HT1080 (cell line): ENCODE measurements at places on chromosomes 6 and 20.

DNA sequence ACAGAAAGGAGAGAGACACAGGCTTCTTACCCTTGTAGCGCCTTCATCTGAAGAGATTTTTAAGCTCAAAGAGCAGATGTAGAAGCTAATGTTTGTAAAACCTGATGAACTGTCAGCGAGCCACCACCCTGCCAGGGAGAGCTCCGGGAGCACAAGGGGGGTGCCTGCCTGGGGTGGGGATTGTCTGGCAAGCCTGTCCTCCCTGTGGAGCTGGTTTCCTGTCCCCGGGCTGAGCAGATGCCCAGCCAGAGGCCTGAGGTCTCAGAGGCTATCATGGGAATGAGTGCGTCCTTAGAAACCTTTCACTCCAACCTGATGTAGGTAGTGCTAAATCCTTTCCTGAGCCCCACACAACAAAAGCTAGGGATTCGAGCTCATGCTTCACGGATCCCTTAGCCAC lies 41.9 kb upstream of the NR2E1 start:
- no peak for DNase-seq

GRCh38 chr6:35488517-35488862 lies 8.4 kb downstream of the TEAD3 start:
- DNase-seq: no peak

DNA sequence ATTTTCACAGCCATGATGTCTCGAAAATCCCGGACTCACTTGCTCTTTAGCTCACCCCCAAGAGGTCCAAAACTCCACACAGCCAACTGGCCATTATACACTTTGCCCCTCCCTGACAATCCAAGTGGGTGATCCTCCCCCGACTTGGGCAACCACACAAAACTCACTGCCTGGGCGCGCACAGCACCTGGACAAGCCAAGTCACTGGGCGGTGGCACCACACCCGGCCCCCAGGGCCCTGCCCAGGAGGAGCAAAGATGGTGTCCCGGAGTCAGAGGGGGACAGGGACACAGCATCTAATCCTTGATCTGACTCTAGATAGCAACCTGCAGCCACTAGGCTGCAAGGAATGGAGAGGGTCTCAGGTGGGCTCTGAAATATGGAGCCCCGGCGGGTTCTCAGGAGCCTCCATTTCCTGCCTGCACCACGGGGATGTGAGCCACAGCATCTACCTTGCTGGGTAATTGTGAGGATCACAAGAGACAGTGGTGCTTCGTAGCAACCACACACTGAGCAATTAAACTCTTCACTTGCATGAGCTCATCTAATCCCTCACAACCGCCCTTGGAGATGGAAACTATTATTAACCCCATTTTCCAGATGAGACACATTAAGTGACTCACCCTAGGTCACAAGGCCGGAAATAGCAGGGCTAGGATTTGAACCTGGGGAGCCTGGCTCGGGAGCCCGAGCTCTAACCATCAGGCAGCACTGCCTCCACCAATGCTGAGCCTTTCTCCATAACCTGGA lies 66.6 kb downstream of the BMP7 start:
- peak; percentile 24 for DNase-seq

DNA sequence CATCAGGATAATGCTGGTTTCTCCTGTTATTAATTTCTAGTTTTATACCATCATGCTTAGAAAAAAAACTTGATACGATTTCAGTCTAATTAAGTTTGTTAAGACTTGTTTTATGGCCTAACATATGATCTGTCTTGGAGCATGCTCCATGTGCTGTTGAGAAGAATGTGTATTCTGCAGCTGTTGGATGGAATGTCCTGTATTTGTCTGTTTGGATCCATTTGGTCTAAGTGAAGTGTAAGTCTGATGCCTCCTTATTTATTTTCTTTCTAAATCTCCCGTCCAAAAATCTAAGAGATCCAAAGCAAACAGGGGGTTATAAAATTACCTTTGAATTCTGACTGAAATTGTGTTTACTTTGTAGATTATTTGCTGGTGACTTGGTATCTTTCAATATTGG lies 30.0 kb upstream of the PRND start:
- DNase-seq: no peak

DNA sequence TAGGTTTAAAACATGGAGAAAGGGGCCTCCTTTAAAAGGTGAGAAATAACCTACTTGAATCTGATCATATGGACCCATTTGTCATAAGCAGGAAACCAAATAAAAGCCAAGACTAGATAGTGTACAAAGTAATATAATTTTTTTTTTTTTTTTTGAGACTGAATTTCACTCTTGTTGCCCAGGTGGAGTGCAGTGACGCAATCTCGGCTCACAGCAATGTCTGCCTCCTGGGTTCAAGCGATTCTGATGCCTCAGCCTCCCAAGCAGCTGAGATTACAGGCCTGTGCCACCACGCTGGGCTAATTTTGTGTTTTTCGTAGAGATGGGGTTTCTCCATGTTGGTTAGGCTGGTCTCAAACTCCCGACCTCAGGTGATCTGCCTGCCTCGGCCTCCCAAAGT lies 89.2 kb downstream of the SASH1 start:
- DNase-seq: no peak

GRCh38 chr6:44625996-44626395 lies 238.5 kb downstream of the CDC5L start:
- no peak for DNase-seq

GRCh38 chr20:11080781-11081377 lies 407.1 kb upstream of the JAG1 start:
- no peak for DNase-seq

DNA sequence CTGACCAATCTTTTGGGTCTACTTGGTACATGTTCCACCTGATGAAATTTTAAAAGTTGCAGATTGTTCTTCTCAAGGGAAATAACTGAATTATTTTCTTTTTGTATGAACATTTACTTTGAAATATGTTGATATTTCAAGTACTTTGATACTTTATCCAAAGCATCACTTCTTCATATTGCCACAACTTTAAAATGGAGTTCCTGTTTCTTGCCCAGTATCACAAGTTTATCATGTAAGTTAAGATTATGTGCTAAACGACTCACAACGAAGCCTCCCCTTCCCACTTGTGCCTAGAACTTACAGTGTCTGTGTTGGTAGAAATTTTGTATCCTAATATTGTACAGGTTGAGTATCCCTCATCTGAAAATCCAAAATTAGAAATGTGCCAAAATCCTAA lies 108.4 kb downstream of the ARID1B start:
- DNase-seq: no peak

DNA sequence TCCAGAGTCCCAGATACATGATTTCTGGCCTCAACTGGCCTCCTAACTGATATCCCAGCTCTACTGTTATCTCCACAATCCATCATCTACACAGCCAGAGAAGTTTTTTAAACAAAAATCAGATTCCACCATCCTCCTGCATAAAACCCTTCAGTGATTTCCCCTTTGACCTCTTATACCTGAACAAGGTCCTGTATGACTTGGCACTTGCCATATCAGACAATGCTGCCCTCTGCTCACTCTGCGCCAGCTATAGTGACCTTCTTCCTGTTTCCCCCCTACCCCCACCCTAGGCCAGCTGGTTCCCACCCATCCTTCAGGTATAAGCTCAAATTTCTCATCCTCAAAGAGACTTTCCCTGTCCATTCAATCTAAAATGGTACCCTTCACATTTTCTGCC lies 322.2 kb downstream of the PKHD1 start:
- DNase-seq: no peak

GRCh38 chr6:69887714-69888345 lies 21.5 kb downstream of the COL19A1 start:
- no peak for DNase-seq

- peak; percentile 87 for DNase-seq
Measured at GRCh38 chr6:56708810-56709597, 66.3 kb upstream of the DST start.

- DNase-seq: peak; percentile 93
Measured at GRCh38 chr6:17714879-17715851, 8.4 kb upstream of the NUP153 start.

GRCh38 chr20:13397300-13397724 lies 176.2 kb downstream of the ISM1 start:
- DNase-seq: no peak

GRCh38 chr6:89050697-89051096 lies 29.9 kb upstream of the PNRC1 start:
- no peak for DNase-seq

GRCh38 chr6:160178271-160178670 lies 56.7 kb downstream of the SLC22A1 start:
- no peak for DNase-seq

DNA sequence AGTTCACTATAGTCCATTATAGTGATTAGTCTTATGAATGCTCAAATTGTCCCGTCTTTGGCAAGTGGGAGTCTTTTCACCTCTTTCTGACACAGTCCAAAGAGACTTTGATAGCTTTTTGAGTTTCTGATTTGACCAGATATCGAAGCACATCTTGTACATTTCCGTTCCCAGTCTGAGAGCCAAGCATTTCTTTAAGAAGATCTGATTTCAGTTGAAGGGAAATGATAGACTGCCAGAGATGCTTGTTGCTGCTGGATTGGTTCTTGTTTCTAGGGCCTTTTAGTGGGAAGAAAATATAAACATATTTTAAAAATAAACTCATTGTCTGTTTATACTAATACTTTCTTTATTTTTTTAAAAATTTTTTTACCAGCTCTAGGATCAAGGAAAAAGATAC lies 54.1 kb upstream of the IER3 start:
- DNase-seq: no peak

- no peak for DNase-seq
Measured at GRCh38 chr20:48070991-48071652, 285.8 kb upstream of the SULF2 start.

DNA sequence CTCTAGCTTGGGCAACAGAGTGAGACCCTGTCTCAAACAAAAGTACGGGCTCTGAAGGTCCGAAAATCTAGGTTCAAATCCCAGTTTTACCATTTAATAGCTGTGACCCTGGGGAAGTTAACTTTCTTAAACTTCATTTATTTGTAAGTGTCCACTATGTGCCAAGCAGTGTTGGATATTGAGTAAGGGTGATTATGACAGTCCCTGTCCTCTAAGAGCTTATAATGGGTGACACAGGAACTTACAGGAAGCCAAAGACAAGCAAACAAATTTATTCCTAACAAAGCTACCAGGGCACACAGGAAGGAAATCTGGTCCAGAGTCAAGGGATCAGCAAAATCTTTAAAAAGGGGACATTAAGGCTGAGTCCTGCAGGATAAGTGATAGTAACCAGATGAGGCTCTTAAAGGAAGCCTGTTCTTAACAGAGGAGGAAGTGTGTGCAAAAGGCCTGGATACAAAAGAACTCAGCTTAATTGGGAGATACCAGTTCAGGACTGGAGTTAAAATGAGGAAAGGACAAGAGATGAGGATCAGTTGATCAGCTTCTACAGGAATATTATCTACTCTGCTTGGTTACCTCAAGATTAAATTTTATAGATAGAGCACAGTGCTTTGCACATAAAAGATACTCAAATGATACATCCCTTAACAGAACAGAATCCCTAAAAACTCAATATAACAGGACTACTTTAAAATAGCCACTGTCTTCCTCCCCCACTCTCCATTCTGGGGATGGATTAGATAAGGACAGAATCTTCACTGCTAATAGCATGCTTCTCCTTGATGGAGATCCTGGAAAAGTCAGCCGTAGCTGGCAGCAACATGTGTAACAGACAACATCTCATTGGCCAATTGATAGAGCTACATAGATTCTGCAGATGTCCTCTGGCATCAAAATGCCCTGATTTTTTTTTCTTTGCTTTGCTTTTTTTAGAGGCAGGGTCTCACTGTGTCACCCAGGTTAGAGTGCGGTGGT lies 6.1 kb downstream of the SNX3 start:
- DNase-seq: no peak

DNA sequence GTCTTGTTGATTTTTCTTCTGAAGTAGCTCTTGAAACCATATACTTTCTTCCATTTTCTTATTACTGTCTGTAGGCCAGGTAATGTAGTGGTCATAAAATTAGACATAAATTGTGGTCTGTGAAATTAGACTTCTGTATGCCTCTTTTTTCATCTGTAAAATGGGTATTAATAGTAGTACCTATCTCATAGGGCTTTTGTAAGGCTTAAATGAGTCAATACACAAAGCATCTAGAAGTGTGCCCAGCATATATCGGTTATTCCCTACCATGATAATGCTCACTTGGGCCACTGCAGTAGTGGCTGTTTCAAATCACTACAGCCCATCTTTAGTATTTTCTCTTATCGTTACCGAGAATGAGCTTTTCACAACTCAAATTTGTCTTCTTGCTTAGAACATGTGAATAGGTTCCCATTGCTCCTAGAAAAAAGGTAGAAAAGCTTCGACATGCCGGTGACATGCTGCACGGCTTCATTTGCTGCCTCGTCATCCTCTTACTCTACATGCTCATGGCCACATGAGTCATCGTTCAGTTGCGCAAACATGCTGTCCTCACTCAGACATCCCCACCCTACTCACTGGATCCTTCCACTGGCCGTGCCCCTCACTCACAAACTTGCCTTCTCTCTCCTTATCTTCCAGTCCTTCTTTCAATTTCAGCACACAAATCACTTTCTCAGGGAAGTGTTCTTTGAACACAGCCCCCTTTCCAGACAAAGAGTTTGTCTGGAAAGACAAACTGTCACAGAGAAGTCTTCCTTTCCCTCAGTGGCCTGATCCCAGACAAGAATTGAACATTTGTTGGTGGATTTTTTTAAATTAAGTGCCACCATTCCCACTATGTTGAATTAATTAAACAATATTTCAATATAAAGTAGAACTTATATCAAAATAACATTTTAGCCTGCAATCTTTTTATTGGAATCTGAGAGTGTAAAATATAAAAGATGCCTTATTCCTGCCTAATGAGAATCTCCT lies 32.2 kb upstream of the ERVFRD-1 start:
- DNase-seq: peak; percentile 91

GRCh38 chr6:24131751-24132150 lies 5.7 kb downstream of the NRSN1 start:
- no peak for DNase-seq

- peak; percentile 23 for DNase-seq
Measured at GRCh38 chr6:75609639-75610590, 8.2 kb downstream of the SENP6 start.

DNA sequence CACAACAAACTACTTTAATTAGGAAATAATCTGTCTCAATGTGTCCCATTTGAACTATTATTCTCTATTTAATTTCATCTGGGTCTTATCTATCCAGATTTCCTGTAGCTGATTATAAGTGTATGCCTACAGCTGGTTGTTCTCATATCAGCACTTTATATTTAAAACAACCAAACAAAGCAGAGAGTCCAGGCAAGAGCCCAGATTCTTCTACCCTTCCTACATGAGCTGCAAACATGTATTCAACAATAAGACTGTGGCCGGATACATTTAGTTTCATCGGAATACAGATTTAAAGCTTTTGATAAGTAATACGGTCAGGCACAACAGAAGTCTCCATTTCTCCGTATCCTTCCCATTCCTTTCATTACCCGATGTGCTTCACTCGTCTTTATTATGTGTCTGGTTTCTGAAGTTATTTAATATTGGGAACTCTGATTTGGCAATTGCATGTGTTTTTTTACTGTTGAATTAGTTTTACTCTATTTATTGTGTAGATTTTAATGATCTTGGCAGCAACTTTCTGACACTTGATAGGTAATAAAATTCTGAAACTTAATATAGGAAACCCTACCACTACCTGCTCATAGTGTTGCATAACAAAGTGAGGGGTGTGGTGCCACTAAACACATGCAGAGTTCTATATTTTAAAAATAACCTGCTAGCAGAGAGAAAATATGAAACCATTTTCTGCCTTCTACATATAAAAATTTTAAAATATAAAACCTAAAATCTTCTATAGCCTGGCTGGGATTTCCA lies 653.5 kb upstream of the PTCHD4 start:
- DNase-seq: no peak
